ENCODE measurements at places on chromosomes 1 and 21.

DNA sequence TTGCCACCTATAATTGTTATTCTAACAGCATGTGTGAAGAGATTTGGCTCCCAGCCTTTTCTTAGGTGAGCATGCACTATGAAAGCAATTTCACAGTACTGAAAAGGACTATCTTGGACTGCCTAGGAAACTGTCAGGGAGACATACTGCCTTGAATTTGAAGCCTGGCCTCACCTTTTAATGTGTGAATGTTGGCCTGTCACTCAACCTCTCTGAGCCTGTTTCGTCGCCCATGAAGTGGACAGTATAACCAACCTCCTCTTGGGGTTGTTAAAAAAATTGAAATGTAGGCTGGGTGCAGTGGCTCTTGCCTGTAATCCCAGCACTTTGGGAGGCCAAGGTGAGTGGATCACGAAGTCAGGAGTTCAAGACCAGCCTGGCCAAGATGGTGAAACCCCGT lies 20.4 kb upstream of the POU2F1 start:
- no peak for DNase-seq

- no peak for DNase-seq
Observed at GRCh38 chr1:31793086-31793485, 22.7 kb downstream of the SPOCD1 start.

DNA sequence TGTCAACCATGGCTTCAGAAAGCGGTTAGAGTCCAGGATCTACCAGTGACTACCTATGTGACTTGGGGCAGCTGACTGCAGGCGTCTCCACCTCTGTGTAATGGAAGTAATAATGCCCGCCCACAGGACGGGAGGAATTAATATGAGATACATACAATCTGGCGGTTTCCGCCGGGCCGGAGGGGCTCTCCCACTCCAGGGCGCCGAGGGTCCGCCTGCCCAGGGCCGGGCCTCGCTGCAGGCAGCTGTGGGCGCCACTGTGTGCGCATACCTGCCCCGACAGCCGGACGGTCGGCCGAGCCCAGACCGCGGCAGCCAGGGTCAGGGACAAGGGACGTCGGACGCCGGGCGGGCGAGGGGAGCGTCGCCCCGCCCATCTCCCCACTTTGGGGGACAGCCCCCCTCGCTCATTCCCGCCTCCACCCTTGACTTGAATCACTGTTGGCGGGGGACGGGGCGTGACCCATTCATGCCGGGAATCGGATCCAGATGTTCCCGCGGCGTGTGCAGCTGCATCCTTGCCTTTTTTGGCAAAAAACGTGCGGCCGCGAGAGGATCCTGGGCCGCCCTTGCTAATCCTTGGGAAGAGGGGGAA lies 6.0 kb upstream of the SF3A3 start:
- DNase-seq = no peak

DNA sequence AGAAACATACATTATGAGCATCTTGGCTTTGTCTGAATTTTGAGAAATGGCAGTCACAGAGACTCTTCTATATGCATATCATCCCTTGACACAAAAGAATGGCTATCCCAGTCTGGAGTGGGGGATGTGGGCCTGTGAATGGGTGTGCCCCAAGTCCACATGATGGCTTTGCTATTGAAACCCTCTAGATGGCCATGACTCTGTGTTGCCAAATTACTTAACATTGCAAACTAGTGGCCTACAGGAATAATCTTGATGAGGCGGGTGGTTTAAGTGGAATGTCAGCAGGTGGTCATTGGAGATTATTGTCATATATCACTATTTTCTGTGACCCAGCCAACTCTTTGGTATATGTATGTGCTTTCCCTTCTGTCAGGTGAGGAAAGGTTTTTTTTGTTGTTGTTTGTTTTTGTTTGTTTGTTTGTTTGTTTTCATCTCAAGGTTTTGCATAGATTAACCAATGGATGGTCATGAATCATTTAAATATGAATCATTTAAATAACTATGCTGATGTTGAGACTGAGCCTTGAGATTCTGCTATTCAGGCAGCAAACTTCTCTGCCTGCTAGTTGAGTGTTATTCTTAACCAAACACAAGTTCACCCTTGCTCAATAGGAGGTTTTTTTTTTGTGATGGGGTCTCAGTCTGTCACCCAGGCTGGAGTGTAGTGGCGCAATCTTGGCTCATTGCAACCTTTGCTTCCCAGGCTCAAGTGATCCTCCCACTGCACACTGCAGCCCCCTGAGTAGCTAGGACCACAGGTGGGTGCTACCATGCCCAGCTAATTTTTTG lies 103.0 kb downstream of the NOS1AP start:
- DNase-seq = no peak

DNA sequence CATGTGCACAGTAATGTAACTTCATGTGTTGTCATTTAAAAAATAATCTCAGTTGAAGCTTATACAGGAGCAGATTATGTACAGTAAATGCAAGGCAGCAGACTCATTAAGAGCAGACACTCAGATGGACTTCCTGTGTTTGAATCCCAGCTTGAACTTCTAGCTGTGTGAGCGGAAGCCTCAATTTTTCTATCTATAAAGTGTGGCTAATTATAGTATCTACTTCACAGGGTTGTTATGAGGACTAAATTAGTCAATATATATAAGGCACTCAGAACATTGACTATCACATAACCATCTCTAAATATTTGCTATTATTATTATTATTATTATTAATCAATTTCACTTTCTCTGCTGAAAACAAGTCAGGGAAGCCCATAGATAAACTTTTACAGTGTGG lies 141.6 kb downstream of the ZP4 start:
- DNase-seq = no peak

DNA sequence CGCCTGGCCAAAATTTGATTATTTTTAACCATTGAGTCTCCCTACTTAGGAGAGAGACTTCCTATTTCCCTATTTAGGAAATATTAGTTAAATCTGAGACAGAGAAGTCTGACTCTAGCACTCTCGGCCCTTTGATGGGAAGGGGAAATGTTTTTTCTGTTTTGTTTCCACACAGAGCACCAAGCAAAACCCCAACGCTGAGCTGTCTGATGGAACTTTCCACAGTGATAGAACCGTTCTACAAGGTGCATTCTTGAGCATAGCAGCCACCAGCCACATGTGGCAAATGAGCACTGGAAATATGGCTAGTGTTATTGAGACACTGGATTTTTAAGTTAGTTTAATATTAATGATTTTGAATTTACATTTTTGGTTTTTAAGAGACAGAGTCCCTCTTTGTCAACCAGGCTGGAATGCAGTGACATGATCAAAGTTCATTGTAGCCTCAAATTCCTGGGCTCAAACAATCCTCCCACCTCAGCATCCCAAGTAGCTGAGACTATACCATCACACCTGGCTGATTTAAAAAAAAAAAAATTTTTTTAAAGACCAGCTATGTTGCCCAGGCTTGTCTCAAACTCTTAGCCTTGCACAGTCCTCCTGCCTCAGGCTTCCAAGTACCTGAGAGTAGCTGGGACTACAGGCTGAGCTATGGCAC lies 77.3 kb upstream of the GALNT2 start:
- DNase-seq = no peak

GRCh38 chr1:204709960-204710912 lies 24.7 kb upstream of the LRRN2 start:
- DNase-seq = no peak

DNA sequence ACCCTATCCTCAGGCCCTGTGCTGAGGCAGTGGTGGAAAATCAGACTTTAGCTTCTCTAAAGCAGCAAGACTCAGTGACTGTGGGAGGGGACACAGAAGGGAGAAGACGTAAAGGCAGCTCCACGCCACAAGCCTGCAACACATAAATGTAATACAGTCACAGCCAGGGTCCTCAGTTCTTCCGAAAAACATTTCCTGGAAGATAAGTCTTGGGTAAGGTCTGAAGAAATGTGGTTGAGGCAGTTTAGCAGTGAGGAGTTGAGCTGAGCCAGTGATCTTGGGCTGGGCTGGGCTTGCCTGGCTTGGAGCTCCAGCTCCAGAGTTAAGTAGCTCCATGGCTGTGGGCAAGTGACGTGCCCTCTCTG lies 127.8 kb upstream of the ADAR start:
- DNase-seq = no peak

- DNase-seq = no peak
Observed at GRCh38 chr1:25952841-25953401, 44.9 kb downstream of the PAFAH2 start.

GRCh38 chr1:91846007-91846638 lies 39.8 kb downstream of the TGFBR3 start:
- DNase-seq = no peak

DNA sequence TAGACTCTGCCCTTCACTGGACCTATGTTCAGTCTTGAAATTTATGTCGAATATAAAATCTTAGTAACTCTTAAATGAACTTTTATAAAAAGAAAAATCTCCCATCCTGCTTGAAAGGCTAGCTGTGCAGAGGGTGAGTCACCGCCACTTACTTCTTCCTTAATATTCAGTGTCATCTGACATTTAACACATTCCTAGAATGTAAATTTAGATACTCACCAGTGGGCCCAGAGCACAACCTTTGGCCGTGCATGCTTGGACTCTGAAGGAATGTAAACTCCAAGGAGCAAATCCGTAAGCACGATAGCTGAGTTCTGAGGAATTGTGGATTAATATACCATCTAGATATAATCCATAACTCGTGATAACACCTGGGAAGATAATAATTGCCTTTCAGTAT lies 403.3 kb downstream of the KCTD3 start:
- no peak for DNase-seq

GRCh38 chr21:35628316-35628715 lies 432.0 kb downstream of the SETD4 start:
- no peak for DNase-seq

DNA sequence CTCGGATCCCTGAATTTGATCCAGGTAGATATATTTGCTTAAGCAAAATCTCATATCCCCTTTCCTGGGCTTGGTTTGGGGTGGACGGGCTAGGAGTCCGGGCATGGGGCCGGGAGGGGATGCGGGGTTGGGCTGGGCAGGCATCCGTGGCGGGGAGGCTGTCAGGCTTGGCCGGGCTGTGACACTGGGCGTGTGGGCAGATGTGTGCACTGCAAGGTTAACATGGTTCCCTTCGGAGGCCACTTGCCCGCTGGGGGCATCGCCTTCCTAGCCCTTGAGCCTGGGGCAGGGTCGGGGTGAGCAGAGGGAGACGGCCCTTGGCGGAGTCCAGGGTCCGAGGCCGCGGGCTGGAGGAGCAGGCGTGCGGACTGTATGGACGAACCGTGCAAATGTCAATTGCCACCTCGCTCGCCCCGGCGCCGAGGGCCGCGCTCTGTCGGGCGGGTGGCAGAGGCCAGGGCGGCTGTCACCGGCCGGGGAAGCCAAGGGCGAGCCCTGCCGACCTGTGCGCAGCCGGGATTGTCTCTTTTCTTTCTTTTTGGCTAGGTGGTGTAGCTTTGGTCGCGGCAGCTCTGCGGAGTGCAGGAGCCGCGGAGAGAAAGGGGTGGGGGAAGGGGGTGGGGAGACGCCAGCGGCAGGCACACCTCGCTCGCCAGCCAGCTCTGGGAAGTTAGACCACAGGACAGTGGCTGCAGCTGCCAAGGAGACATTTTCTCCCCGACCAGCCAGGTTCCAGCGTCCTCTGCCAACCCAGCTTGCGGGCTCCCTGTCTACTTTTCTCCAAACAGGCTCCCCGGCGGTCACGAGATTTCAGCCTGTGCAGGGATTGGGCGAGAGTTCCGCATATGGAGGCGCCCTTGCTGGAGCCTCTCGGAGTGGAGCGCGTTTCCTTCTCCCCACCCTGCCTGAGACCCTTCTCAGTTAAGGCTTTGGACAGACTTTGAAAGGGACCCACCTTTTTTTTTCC lies 1.3 kb downstream of the RCOR3 start:
- DNase-seq = peak; percentile 31

DNA sequence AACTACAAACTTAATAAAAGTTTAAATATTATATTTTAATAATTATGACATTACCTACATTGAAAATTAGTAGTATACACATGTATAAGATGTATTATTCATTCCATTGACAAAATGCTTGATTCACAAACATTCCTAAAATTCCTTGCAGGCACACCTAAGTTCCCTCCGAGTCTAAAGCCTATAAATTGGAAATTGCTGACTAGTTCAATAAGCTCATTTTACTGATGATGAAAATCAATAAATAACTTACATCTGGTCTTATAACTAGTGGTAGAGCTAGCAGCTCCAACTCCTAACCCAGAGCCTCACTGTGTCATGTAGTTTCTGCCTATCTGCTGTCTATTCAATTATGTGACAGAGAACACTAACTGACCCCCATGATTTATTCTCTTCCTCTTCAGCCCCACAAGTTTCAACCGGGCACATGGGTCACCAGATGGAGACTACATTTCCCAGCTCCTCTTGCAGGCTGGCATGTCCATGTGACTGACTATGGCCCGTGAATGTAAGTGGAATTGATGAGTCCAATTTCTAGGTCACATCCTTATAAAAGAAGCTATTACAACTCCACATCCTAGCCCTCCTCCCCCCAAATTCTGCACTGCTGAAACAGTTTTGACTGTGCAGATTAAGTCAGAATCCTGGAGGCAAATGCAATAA lies 29.6 kb upstream of the LRRC8D start:
- DNase-seq = no peak

GRCh38 chr1:23748016-23748415 lies 4.7 kb downstream of the ELOA start:
- DNase-seq = no peak

GRCh38 chr1:33683913-33684312 lies 180.0 kb upstream of the HMGB4 start:
- DNase-seq = no peak

GRCh38 chr1:234675572-234675971 lies 65.6 kb upstream of the IRF2BP2 start:
- no peak for DNase-seq

All from stimulated activated CD8-positive, alpha-beta memory T cell treated with anti-CD3 and anti-CD28 coated beads, Interleukin-12 subunit alpha, Interleukin-12 subunit beta, amount 100 ng/mL, for 4 hours (primary cell).